ENCODE measurements at places on chromosomes 16 and 17.
A peak's percentile ranks its signal among the peaks of the same experiment; 100 is the strongest.

- no peak for DNase-seq
Measured at GRCh38 chr17:15886804-15887203, 58.1 kb upstream of the ADORA2B start.

DNA sequence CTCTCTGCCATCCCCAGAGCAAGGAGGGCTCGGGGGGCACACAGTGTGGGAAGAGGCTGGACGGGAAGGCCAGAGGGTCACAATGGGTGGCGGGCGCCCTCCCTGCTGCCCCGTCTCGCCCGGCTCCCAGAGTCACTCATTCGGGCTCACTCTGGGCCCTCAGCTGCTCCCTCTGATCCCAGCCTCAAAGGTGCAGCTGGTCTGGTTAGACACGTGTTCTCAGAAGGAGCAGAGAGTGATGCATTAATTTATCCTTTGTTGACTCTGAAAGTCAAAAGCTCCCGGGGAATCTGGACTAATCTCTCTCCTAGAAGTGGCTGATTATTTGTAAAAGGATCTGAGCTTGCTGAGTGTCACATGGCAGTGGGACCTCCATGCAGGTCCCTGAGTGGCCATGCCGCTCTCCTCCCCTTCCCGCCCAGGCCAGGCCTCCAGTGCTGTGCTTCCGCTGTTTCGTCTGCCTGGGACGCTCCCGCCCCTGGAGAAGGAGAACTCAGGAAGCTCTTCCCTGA is 87.5 kb downstream of the SEC14L1 start:
- DNase-seq, result no peak

- no peak for DNase-seq
Measured at GRCh38 chr17:5352681-5353289, 66.7 kb downstream of the NUP88 start.

GRCh38 chr17:29568331-29569244 is at the start of gene TP53I13:
TP53I13 (plus strand) TSS chr17:29568701; CDS start chr17:29568759, 58 bp downstream.
- peak; percentile 89 for DNase-seq

DNA sequence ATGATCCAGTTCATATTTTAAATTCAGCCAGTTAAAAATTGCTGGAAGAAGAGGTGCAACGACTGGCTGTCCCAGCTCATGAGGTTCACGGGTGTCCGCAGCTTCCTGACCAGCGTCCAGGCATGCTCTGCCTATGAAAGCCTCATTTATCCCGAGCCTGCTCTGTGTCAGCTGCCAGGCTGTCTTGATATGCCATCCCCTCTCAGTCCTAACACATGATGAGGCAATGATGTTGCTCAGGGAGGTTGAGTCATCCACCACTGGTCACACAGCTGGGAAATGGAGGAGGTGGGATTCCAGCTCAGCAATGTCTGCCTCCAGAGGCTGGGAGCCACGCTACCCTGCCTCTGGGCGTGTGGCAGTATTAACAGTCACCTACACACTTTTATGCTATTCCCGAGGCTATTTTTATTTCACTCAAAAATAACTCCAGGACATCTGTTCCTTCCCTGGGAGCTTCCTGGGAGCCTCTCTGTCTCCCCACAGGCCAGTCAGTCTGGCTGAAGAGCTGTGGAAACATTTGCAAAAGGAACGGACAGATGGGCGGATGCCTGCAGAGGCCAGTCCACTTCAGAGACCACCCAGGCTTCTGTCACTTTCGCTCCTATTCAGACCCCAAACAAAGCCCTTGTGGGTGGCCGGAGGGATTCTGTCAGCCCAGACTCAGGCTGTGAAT is 22.5 kb downstream of the RAB11FIP4 start:
- no peak for DNase-seq

DNA sequence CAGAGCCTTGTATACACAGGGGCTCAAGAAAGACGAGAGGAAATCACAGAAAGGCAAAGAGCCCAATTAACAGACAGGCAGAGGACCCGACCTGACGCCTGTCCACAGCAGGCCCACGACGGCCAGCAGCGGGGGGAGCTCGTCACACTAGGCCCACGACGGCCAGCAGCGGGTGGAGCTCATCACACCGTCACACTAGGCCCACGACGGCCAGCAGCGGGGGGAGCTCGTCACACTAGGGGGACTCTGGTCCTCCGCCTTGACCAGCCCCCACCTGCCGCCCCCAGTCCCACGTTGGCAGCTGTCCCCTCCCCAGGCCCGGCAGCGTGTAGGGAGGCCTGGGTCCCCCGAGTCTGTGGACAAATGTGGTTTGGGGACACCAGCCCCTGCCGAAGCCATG is 23.7 kb upstream of the GNG13 start:
- DNase-seq, result no peak

- DNase-seq, result no peak
Measured at GRCh38 chr16:1556254-1556653, 22.8 kb downstream of the TMEM204 start.

DNA sequence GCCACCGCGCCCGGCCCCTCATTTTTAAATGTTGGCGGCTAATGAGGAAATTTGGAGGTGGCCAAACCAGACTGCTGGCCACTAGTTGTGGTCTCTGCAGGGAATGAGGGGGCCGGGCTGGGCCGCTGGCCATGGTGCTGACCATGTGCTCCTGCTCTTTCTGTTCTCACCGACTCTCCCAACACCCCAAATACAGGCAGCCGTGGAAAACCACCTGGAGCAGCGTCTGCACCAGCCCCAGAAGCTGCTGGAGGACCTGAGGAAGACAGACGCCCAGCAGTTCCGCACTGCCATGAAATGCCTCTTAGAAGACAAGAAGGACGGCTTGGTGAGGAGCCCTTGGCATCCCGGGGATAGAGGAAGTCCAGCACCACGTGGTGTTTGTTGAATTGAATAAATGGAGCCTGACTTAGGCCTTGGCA is 21.3 kb downstream of the OTOA start:
- no peak for DNase-seq

DNA sequence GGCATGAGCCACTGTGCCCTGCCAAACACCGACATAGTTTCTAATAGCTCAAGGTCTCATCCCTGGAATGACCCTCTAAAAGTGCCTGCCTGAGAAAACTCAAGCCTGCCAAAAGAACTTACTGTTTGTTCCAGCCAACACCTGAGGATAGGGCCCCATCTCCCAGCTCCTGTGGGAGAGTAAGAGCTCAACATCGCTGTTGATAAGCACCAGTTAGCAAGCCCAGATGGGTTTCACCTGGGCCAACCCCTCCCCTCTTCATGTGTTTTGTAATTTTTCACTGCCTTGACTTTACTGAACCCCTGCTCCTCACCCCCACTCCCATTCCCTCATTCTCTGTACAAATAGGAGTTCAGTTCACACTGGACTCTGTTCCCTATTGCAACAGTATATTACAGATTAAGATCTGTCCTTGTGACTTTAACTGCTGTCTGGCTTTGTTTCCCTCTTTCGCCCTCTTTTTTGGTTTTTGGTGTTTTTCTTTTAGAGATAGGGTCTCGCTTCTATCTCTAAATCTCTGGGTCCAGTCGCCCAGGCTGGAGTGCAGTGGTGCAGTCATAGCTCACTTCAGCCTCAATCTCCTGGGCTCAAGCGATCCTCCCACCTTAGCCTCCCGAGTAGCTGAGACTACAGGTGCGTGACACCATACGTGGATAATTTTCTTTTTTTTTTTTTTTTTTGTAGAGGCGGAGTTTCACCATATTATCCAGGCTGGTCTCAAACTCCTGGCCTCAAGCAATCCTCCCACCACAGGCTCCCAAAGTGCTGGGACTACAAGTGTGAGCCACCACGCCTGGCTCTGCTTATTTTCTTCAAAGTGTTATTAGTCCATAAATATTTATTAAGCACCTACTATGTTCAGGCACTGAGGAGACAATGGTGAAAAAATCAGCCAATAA is 12.3 kb downstream of the NUPR1 start:
- DNase-seq, result no peak

- DNase-seq, result no peak
Measured at GRCh38 chr17:44467108-44467507, 36.1 kb downstream of the GPATCH8 start.

- DNase-seq, result no peak
Measured at GRCh38 chr17:55424893-55425540, 3.4 kb upstream of the MMD start.

DNA sequence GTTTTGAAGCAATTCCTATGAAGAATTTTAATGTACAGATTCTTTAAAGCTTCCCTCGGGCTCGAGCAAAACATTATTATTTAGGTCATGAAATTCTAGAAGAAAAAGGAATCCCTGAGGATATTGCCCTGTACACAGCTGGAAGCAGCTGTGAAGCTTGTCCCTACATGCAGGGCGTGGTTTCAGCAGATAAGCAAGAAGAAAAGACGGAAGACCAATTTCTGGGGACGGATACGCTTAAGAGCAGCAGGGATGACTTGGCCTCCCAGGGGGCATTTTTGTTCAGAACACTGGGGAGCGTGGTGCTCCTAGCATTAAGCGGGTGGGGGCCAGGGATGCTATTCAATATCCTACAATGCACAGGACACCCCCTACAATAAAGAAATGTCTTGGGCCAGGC is 34.3 kb downstream of the LITAF start:
- DNase-seq, result no peak

DNA sequence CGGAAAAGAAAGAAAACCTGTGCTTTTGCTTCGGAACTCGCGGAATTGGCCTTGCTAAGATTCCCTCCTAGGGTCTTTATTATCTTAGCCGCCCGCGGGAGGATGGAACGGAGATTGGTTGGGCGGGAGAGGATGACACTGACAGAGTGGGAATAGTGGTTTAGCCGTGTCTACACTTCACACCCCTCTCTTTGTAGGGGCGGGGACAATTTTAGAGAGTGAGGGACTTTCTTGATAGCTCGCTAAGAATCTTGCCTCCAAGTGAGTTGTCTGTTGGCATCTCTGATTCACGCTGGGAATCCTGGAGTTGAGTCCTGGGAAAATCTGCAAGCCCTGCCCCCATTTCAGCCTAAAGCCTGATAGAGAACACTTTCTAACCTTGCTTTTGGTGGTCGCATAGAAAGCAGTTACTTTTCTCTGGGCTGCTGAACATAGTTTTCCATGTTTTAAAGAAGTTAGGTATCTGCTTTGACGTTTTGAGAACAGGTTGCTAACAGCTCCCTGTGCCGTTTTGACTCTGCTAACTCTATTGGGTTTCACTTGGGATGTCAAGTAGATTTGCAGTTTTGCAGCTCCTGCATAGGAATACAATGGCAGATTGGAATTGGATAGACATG is 697 bp downstream of the NOL11 start:
- DNase-seq, result peak; percentile 10

- DNase-seq, result no peak
Measured at GRCh38 chr17:17897442-17897841, 60.7 kb upstream of the SREBF1 start.

DNA sequence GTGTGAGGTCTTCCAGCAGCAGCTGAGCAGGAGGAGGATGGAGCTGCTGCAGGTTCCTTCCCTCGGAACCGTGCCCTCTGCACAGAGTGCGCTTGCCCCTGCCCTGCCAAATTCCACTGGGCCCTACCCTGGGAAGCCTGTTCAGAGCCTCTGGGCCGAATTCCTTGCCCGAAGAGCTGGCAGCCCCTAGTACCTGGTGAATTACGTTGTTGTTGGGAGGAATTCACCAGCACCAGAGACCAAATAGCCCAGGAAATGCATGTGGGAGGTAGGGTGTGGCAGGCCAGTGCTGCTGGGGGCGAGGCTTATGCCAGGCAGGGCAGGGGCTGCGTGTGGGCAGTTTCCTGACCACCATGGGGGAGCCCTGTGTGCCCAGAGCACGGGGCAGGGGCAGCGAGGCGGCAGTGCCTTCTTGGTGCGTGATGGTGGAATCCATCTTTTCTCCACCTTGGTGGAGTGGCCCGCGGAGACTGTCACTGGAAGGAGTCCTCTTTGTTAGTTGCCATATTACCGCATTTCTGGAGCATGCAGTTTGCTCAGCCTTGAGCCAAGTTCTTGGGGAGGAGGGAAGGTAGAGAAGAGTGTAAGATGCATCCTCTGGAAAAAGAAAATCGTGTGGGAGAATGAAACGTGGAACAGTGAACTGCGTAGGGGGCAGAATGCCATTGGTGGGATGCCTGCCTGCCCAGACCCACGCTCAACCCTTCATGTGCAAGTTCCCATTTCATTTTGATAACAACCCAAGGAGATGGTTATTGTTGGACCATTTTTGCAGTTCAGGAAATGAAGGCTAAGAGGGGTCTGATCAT is 2.3 kb downstream of the MRC2 start:
- no peak for DNase-seq

DNA sequence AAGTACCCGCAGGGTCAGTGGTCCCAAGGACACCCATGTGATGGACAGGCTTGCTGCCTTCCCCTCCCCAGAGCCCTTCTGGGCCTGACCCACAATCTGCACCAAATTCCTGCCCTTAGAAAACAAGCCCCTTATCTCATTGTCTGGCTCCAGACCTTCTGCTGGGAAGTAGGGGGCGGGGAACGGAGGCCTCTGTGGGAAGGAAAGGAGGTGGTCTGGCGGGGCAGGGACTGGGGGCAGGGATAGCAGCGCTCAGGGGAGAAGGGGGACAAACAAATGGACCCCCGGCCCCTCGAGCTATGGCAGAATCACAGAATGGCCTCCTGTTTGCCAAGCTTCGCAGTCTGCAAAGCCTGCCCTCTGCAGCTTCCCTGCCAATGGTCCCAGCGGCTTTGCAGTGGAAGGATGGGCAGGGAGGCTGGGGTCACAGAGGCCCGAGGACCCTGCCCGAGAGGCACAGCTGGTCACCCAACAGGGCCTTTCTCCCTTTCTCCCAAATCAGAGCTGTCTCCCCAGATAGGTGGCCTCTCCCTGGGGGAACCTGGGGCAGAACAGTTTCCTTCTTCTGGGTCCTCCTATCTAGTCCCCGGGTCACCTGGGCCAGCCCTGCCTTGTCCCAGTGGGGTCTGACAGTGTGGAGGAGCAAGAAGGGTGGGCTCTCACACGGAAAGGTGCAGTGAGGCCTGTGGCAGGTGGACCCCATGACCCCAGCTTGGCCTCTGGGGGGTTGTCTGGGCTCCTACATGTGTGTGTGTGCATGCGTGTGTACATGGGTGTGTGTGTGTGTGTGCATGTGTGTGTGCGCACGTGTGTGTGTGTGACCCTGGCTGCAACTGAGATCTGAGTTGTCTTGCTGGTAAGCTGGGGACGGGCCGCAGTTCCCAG is 25.5 kb downstream of the TMEM235 start:
- no peak for DNase-seq

- DNase-seq, result no peak
Measured at GRCh38 chr17:57523926-57524632, 221.0 kb downstream of the CCDC182 start.

- no peak for DNase-seq
Measured at GRCh38 chr16:73308771-73309170, 260.8 kb upstream of the ZFHX3 start.

Data from stimulated activated CD4-positive, alpha-beta T cell treated with anti-CD3 and anti-CD28 coated beads, Interleukin-12 subunit alpha, Interleukin-12 subunit beta, amount 100 ng/mL, for 48 hours (primary cell).